ENCODE measurements at places on chromosomes 6 and 20.

DNA sequence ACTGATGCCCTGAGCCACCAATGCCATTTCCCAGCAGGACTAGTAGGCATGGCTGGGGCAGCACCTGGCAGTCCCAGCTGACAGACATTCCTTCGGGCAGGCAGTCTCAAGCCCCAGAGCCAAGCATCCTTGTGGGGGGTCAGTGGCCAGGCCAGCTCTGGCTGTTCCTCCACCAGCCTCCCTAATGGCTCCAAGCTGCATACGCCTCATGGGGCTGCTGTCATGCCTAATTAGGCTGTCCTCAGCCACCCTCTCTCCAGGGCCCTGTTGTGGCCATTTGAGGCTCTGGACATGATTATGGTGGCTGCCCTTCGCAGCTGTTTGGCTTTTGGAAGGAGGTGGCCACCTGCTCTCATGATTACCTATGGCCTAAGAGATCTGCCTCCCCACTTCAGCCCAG is 79.4 kb downstream of the DLGAP4 start:
- DNase-seq, result no peak

GRCh38 chr20:9919271-9920014 is 80.6 kb upstream of the PAK5 start:
- DNase-seq, result no peak

DNA sequence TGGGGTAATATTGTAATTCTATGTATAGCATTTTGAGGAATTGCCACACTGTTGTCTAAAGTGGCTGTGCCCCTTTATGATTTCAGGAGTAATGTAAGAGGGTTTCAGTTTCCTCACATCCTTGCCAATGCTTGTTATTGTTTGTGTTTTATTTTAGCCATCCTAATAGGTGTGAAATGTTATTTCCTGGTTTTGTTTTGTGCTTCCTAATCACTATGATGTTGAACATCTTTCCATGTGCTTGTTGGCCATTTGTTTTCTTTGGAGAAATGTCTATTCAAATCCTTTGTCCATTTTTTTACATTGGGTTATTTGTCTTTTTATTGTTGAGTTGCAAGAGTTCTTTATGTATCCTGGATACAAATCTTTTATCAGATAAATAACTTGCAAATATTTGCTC is 97.3 kb upstream of the MLIP start:
- no peak for DNase-seq

DNA sequence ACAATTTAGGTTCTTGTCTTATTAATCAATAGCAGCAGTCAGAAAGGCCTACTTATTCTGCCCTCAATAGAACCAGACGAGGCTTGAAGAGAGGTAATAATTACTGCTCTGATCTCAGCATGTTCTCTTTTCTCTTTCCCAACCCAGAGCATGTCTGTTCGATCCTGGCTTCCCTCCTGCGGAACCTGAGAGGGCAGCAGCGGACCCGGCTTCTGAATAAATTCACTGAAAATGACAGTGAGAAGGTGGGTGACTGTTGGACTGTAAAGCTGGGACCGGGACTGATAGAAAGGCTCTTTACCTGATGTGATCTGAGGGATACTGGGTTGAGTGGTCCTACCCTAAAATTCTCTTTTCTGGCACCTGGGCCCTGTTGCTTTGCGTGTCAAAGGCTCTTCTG is 63.0 kb upstream of the VSTM2L start:
- no peak for DNase-seq

GRCh38 chr6:6884193-6884627 is 223.6 kb upstream of the RREB1 start:
- no peak for DNase-seq

GRCh38 chr6:108561742-108562502 is 1.2 kb downstream of the FOXO3 start:
- DNase-seq, result no peak

GRCh38 chr20:51803148-51803854 is 980 bp upstream of the SALL4 start:
- DNase-seq, result no peak

- DNase-seq, result no peak
These were observed 209.7 kb downstream of the FARS2 start for GRCh38 chr6:5471044-5471443.

DNA sequence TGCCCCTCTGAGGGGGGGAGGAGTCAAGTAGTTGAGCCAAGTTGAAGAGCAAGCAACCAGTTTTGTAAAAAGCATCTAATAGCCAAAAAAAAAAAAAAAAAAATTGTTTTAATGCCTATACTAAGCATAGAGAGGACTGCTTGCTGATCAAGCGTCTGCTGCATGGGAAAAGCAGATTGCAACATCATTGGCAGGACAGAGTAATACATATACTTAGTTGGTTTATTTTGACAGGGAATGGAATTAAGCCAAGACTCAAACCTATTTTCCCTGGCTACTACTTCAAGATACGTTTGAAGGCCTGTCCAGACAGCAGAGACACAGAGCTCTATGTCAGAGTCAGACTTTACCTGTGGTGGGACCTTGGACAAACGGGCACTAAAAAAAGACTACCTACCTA is 120.5 kb downstream of the RTN4IP1 start:
- DNase-seq, result no peak

DNA sequence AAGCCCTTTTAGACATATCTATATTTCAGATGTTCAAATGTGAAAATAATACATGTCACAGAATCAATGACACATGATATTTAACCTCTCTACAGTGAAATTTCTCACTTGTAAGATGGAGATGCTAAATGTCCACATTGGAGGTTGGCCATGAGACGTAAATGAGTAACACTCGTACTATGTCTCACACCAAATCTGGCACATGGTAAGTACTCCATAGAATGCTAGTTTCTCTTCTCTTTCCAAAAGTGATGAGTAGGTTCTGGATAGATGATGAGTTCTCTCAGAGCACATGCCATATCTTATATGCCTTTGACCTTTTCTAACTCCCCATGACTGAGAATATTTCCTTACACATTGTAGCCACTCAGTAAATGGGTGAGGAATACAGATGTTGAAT is 17.7 kb downstream of the GFOD1 start:
- DNase-seq, result no peak

DNA sequence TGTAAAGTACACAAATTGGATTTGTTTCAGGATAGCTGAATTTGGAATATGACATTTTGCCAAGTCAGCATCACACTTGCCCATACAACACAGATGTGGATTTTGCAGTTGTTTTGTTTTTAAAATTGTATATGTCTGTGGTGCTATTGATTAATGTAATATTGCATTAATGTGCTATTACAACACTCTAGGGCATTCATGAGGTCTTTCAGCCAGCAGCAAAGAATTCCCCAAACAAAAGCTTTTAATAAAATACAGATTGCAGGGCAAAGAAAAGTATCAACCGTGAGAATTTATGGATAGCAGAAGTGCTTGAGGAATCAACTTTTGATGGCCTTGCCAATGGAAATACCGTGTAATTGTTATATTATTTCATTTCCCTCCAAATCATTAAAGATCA is 144.9 kb downstream of the AIG1 start:
- no peak for DNase-seq

GRCh38 chr6:139014945-139015344 is 13.6 kb upstream of the ABRACL start:
- DNase-seq, result no peak

DNA sequence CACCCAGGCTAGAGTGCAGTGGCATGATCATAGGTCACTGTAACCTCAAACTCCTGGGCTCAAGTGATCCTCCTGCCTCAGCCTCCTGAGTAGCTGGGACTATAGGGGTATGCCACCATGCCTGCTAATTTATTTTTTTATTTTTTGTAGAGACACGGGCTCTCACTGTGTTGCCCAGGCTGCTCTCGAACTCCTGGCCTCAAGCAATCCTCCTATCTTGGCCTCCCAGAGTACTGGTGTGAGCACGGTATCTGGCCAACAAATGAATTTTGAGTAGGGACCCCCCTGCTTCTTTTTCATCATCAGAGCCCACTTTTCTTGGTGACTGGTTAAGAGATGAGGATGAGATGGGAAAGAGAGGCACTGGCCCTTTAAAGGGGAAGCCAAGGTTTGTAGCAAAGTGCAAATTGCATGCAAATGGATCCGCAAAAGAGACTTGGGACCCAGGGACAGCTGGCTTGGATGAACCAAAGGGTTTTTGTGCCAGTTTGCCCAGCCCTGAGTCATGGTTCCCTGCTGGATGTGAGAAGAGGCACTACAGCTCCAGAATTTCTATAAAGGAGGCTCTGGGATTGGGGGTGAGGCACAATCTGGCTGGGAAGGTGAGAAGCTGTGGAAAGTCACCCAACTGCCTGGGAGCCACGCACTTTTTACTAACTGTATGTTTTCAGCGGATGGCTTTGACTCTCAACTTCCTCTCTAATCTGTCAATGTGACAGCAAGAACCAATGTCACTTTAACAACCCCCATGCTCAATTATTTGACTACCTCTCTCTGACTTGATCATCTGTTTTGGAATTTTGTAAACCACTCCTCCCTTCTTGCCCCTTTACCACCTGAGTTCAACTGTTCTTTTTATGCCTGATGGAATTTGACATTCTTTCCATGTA is 58.7 kb upstream of the RNF24 start:
- no peak for DNase-seq

DNA sequence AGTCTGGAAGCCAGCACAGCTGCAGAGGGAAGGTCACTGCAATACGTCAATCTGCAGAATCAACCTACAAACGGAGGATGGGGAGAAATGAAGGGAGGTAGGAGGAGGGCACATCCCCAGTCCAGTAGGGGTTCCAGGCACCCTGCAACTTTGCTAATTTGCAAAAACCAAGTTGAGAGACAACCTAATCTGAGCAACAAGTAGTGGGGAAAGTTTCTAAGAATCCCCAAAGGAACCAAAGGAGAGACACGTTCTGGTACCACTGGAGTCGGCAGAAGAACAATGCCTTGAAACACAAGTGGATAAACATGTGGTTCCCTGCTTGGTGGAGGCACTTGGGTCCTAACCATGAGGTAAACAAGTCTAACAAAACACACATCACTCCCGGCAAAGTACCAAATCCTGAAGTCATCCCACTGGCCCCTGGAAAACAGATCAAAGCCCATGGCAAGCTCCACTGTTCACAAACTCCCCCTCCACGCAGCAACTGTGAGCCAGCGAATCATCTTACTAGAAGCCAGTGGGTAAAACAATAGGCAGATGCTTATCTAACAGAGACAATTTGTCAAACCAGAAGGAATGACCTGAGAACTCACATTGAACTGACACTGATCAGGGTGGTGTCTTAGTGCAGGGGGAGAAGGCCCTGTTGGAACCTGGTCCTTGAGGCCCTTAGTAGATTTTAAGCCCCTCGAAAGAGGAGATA is 4.7 kb downstream of the MRPS18A start:
- DNase-seq, result no peak

GRCh38 chr20:973785-974194 is 28.3 kb downstream of the RSPO4 start:
- no peak for DNase-seq

GRCh38 chr6:105226598-105227294 is 46.9 kb upstream of the POPDC3 start:
- no peak for DNase-seq

- no peak for DNase-seq
These were observed 26.2 kb downstream of the RNF144B start for GRCh38 chr6:18413381-18413780.

DNA sequence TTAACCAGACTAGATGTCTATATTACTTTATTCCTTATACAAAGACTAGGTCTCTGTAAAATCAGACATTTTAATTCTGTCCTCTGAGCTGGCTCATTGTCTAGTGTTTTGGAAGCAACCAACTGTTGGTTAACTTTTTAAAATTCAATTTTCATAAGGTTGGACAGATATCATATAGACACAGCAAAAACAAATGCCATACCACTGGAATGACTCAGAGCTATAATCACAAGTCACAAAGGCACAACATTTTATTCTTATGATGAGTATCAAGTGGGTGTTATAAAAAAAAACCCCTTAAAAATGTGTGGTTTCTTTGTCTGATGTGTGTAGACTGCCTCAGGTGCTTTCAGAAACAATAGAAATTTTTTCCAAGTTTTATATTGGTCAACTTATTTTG is 296.2 kb upstream of the MARCKS start:
- no peak for DNase-seq

- DNase-seq, result no peak
These were observed 10.2 kb downstream of the PKIB start for GRCh38 chr6:122620428-122620827.

DNA sequence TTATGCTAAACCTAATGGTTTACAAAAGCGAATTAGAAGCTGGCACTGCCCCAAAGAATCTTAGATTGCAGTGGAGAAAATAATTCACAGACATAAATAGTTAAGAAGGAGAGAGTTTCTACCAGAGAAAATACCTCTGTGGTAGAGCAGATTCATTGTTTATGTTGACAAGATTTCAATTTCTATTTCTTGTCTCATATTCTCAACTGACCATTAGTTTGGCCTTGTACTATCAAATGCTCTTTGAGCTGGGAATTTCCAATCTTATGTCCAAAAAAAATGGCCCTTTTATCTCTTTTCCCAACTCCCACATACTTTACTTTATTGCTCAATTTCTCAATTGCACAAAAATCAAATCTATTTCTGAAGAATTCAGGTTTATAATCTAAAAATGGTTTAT is 804.1 kb upstream of the CITED2 start:
- no peak for DNase-seq

- DNase-seq, result no peak
These were observed 36.9 kb downstream of the CEBPB start for GRCh38 chr20:50227506-50227905.
